ENCODE measurements at places on chromosomes 5 and 9.

DNA sequence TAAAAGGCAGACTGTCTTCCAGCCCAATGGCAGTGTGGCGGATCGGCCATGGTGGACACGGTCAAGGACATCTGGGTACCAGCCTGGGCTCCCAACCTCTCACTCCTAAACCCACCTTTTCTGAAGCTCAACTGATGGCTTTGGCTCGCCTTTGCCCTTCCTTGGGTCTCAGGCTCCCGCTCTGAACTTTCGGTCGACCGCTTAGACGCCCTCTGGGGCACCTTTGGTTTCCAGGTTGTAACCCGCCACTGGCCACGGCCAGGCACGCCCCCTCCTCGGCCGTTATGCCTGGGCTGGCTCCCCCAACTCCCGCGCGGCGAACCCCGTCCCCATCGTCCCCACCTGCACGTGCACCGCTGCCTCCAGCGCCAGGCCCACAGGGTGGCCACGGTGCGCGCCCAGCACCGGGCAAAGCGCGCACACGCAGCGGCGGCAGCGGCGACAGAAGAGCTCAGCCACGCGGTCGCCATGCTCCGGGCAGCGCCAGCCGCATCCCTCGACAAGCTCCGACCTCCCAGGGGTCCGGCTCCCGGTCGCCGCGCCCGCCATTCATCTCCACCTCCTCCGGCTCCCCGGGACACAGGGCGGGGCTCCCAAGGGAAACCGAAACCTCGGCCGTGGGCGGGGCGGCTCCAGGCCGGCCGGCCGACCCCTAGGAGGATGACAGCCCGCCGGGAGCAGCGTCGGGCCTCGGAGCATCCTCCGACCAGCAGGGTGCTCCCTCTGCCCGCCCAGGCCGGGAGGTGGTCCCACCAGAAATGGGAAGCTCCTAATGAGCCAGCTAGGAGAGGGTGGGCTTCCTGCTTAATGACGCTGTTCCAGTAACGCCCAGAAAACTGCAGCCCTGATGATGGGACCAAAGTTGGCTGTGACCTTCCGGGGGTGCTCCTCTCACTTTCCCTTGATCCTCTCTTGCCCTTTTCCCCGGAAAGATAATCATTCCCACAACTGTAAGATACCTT is at the start of gene TRIM14:
TRIM14 (minus strand) TSS at position 583 of the 962 bp plus-strand sequence; CDS start at position 549, 34 bp downstream.
- H3K4me1 ChIP-seq: peaks cover 25% of the 10 kb centered on the region
- peaks cover 12% of the 10 kb centered on the region for H3K27me3 ChIP-seq
- H3K27ac ChIP-seq: peak within 1 kb of the TSS; percentile 39
- H3K36me3 ChIP-seq: no peaks in the 10 kb centered on the region
- DNase-seq: peak; percentile 54

- H3K27ac ChIP-seq: no peak overlapping the region
- no peak overlapping the region for H3K4me3 ChIP-seq
- H3K36me3 ChIP-seq: no peaks in the 10 kb centered on the region
- DNase-seq: no peak
These were observed 123.5 kb upstream of the ACOT12 start for GRCh38 chr5:81517462-81517861.

DNA sequence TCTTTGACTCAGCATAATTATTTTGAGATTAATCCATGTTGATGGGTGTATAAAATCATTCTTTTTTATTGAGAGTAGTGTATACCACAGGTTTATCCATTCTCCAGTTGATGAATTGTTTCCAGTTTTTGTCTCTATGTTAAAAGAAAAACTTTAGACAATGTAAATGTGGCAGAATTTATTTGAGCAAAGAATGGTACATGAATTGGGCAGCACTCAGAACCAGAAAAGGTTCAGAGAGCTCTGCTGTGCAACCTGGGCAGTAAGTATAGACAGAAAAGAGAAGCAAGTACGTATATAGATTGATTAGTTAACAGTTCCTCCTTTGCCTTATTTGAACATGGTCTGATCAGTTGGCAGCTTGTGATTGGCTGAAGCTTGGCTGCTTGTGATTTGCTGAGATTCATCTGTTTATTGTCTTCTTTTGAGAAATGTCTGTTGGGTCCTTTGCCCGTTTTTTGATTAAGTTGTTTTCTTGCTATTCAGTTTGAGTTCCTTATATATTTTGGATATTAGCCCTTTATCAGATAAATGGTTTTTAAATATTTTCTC is 41.4 kb downstream of the CDC42SE2 start:
- no peaks in the 10 kb centered on the region for H3K36me3 ChIP-seq
- H3K4me1 ChIP-seq: peaks cover 12% of the 10 kb centered on the region
- H3K4me3 ChIP-seq: no peak overlapping the region

DNA sequence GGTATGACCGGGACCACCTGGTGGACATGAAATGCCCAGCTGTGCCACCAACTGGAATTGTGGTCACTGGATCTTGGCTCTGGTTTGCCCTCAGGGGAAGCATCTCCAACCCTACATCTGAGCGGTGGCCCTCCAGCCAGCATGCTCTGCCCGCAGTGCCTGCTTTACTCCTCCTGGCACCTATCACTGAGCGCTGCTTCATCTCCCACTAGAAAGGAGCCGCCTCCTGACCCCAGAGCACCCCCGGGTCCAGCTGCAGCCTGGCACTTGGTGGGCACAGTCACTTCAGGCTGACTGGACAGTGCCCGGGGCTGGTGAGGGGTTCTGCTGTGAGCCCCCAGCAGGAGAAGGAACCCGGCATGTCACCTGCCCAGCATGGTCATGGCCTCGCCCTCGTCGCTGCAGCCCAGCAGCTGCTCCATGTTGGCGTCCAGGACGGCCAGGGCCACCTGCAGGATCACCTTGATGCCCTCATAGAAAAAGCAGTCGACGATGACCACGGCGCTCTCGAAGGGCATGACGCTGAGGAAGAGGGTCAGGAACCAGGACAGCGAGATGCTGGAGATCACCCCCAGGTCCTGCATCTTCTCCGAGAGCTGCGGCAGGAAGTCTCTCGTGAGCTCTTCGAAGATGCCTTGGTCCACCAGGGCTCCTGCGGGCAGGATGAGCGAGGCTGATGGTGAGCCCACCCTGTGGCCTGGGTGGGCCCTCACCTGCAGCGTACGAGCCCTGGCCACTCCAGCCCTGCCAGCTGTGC is 16.1 kb upstream of the MRNIP start:
- DNase-seq: no peak
- H3K36me3 ChIP-seq: peaks cover 77% of the 10 kb centered on the region
- no peaks in the 10 kb centered on the region for H3K27me3 ChIP-seq
- no peak overlapping the region for H3K4me3 ChIP-seq
- no peak overlapping the region for H3K27ac ChIP-seq

GRCh38 chr5:126351153-126351552 is 72.1 kb upstream of the GRAMD2B start:
- peaks cover 7% of the 10 kb centered on the region for H3K27me3 ChIP-seq
- H3K27ac ChIP-seq: no peak overlapping the region
- DNase-seq: no peak
- no peak overlapping the region for H3K4me3 ChIP-seq
- no peaks in the 10 kb centered on the region for H3K36me3 ChIP-seq

DNA sequence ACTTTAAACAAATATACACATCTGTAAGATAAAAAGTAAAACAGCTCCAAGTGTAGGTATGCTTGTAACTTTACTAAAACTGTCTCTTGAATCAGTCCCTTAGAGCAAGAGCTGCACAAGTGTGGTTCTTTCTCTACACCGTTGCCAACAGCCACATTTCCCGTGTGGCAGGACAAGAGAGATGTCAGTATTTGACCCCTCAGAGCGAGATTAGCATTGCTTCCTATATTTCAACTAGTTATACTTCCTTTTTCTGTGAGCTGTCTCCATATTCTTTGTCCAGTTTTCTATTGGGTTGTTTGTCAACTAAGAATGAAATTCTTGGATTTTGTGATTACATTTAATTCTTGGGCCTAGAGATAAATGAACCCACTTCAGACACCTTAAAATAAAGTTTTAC is 8.0 kb downstream of the PLIN2 start:
- H3K4me1 ChIP-seq: peaks cover 74% of the 10 kb centered on the region
- H3K27me3 ChIP-seq: no peaks in the 10 kb centered on the region
- H3K36me3 ChIP-seq: peaks cover 92% of the 10 kb centered on the region
- no peak overlapping the region for H3K4me3 ChIP-seq
- peak overlapping the region; percentile 65 for H3K27ac ChIP-seq

GRCh38 chr5:4947893-4948536 is 192.1 kb upstream of the ADAMTS16 start:
- H3K27me3 ChIP-seq: peaks cover 19% of the 10 kb centered on the region
- H3K4me1 ChIP-seq: no peaks in the 10 kb centered on the region
- no peak overlapping the region for H3K27ac ChIP-seq
- H3K36me3 ChIP-seq: no peaks in the 10 kb centered on the region
- DNase-seq: no peak

DNA sequence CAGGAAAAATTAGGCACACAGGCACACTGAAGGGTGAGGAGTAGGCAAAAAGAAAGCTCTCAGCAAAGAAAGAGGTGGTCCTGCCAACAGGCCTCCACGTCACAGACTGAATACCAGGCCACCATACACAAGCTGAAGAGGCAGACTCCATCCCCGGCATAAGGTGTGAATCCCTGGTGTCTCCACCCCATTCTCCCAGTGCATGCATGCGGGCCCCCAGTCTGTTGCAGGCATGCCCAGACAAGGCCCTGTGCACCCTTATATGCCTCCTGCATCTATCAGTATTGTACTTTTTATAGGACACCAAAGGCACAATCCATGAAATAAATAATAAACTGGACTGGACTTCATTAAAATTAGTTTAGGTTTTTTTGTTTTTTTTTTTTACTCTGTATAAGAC is 73.1 kb downstream of the RGMB start:
- no peaks in the 10 kb centered on the region for H3K4me1 ChIP-seq
- H3K27ac ChIP-seq: no peak overlapping the region
- no peaks in the 10 kb centered on the region for H3K27me3 ChIP-seq
- no peak for DNase-seq
- no peak overlapping the region for H3K4me3 ChIP-seq

GRCh38 chr5:124637011-124637410 is 109.4 kb downstream of the ZNF608 start:
- H3K4me1 ChIP-seq: peaks cover 17% of the 10 kb centered on the region
- H3K36me3 ChIP-seq: peaks cover 41% of the 10 kb centered on the region
- no peaks in the 10 kb centered on the region for H3K27me3 ChIP-seq
- no peak for DNase-seq
- no peak overlapping the region for H3K27ac ChIP-seq
- no peak overlapping the region for H3K4me3 ChIP-seq

DNA sequence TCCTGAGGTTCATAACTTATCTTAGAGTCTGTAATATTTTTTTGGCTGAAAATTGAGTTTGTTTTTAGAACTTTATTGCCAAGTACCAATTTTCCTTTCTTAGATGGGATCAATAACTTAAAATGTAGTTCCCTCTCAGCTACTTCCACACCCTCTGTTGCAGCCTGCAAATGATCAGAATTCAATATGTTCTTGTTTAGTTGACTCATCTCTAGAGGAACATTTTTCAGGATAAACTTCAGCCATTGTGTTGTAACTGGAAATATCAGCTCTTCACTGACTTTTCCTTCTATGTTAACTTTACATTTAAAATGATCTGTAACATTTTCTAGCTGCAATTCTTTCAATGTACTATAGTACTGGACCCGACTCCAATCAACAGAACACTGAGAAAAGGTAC is 115.7 kb downstream of the ESM1 start:
- H3K27ac ChIP-seq: no peak overlapping the region
- peaks cover 3% of the 10 kb centered on the region for H3K4me1 ChIP-seq
- no peaks in the 10 kb centered on the region for H3K27me3 ChIP-seq
- DNase-seq: no peak
- no peaks in the 10 kb centered on the region for H3K36me3 ChIP-seq
- no peak overlapping the region for H3K4me3 ChIP-seq

GRCh38 chr5:135974021-135974600 is 19.3 kb upstream of the LECT2 start:
- H3K4me1 ChIP-seq: peaks cover 27% of the 10 kb centered on the region
- no peak overlapping the region for H3K4me3 ChIP-seq
- no peak for DNase-seq

GRCh38 chr5:173396311-173396993 is 68.2 kb upstream of the STC2 start:
- no peaks in the 10 kb centered on the region for H3K27me3 ChIP-seq
- H3K4me1 ChIP-seq: no peaks in the 10 kb centered on the region
- no peaks in the 10 kb centered on the region for H3K36me3 ChIP-seq
- no peak for DNase-seq
- H3K4me3 ChIP-seq: no peak overlapping the region
- H3K27ac ChIP-seq: peak overlapping the region; percentile 42

DNA sequence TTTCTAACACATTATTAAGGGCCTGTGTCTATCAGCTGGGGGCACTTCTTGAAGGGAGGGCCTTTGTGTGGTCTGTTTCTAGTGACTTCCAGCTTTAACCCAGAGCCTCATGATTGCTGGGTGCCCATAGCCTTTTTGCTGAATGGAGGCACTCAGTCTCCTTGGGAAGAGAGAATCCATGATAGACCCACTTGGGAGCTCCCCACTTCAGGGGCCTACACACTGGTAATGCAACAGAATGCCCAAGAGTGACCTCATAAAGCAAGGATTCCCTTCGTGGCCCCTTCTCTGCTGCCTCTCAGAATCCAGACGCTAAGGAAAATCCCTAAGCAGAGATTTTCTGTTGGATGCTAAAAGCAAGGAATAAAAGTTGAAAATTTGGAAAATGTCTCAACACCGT is at the start of gene CATSPER3:
CATSPER3 (plus strand) TSS at position 301 of the 400 bp plus-strand sequence; CDS start at position 386, 85 bp downstream.
- no peak within 1 kb of the TSS for H3K27ac ChIP-seq
- no peak within 1 kb of the TSS for H3K4me3 ChIP-seq
- no peaks in the 10 kb centered on the region for H3K4me1 ChIP-seq

DNA sequence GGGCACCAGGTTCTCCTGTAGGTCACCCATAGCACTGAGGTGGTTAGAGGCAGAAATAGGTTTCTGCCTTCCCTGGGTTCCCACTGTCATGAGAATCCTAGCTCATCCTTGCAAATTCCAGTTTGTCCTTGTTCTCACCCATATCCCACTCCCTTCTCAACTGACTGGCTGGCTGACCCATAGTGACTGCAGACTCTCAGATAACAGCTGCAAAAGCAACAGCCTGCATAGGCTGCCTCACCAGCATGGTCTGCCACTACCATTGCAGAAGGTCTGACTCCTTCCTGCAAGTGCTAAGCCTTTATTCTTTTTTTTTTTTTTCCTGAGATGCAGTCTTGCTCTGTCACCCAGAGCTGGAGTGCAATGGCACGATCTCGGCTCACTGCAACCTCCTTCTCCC is 194.0 kb downstream of the SEMA6A start:
- no peak overlapping the region for H3K27ac ChIP-seq
- no peak for DNase-seq
- peaks cover 26% of the 10 kb centered on the region for H3K4me1 ChIP-seq

DNA sequence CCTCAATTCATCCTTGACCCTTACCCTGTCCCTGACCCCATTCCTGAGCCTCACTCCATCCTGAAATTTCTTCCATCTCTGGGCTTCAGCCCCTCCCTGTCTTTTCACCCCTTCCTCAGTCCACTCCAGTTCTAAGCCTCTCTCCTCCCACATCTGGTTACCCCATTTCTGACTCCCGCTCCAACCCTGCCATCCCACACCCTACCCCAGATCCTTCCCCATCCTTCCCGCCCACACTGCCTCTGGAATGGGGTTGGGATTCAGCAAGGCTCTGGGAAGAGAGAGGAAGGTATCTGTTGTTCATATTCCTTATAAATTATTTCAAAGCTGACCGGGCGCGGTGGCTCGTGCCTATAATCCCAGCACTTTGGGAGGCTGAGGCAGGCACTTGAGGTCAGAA is 29.9 kb upstream of the MVB12B start:
- no peaks in the 10 kb centered on the region for H3K4me1 ChIP-seq
- peaks cover 30% of the 10 kb centered on the region for H3K27me3 ChIP-seq
- DNase-seq: no peak

- no peaks in the 10 kb centered on the region for H3K4me1 ChIP-seq
- no peak overlapping the region for H3K27ac ChIP-seq
- no peak for DNase-seq
- peaks cover 19% of the 10 kb centered on the region for H3K27me3 ChIP-seq
- H3K36me3 ChIP-seq: no peaks in the 10 kb centered on the region
These were observed 154.3 kb upstream of the ZNF618 start for GRCh38 chr9:113721856-113722255.
